Hematopoietic multipotent progenitor cell treated with erythropoietin and hydrocortisone succinate and interleukin-3 and kit ligand, for 8 days (in vitro differentiated cells): ENCODE measurements at places on chromosomes 16 and 17.
A peak's percentile ranks its signal among the peaks of the same experiment; 100 is the strongest.

DNA sequence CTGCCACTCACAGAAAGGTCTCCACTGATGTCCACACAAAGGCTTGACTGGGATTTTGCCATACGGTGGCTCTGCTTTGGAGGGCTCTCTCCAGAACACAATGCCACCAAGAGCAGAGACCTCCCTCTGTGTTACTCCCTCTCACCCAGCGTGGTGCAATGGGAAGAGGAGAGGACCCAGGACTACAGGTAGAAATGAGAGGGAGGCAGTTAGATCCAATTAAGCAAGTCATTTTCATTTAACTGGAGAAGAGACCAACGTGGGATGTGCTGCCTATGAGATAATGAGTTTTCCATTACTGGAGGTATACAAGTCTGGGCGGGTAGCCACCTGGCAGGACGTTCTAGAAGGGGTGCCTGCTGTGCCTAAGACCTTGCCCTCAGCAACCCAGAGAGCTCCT, 34.2 kb downstream of the TOM1L2 start:
- no peak for DNase-seq

DNA sequence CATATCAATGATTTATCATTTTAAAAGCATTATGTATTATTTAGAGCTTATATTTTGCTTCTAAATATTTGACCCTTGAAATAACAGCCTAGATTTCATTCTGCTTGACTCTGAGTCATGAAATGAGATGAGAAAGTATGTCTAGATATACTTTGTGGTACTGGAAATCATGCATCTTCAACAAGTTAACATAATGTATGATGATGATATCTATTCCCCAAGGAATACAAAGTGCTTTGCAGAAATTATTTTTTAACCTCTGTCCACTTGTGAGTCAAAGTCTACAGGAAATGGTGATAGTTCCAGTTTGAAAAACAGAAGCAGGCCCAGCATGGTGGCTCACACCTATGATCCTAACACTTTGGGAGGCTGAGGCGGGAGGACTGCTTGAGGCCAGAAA, 36.1 kb downstream of the GOSR1 start:
- no peak for DNase-seq

DNA sequence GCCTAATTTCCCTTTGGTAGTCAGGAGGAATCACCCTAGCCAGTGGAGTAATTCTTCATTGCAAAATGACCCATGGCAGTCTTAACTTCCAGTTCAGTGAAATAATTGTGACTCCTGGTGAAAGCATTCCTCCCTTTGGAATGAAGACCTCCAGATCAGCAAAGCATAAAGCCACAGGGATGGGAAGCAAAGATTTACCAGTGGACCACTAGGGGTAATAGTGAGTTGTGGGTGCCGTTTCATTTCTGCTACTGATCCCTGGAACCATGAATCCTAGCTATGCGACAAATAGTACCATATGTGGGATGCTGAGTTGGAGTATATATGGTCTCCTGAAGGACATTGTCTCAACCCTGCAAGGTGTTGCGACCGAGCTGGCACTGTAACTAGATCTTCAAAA, 13.7 kb downstream of the DYNLL2 start:
- DNase-seq, result no peak

- peak; percentile 76 for DNase-seq
Measured at GRCh38 chr17:35540589-35541404, 3.3 kb upstream of the SLFN12L start.

GRCh38 chr17:73952480-73953205, 250.8 kb upstream of the RPL38 start:
- peak; percentile 10 for DNase-seq

- DNase-seq, result no peak
Measured at GRCh38 chr16:49644145-49644463, 211.8 kb downstream of the ZNF423 start.

GRCh38 chr16:25628766-25629165, 63.0 kb upstream of the HS3ST4 start:
- no peak for DNase-seq

DNA sequence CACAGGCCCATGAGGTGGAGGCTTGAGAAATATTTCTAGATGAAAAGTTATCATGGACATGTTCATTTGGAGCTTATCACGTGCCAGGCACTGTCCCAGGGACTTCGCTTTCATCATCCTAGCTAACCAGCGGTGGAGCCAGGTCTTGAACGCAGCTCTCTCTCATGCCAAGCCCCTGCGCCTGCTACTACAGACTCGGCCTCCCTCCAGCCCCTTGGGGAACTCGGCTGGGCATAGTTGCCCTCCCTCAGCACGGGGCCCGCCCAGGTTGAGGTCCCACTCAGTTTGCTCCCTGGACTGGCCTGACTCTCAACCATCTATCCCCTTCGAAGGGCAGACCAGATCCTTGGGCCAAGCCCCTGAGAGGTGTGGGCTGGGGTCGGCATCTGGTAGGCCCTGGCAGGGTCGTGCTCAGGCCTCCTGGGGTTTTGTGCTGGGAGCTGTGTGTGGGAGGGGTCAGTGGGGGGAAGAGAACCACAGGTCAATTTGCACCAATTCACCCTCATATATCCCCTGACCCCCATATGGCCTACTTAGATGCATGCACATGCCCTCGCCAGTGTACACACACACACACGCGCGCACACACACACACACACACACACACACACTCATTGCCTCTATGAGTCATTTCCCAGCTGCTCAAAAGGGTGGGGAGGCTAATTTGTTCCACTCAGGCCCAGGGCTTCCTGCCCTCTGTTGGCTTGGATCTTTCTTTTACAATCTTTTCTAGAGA, 12.1 kb upstream of the SCN4A start:
- peak; percentile 61 for DNase-seq

GRCh38 chr17:49873466-49873865, 25.6 kb upstream of the TAC4 start:
- DNase-seq, result no peak

GRCh38 chr17:74545843-74546230, at the start of gene CD300C:
CD300C (minus strand) TSS chr17:74546115; CDS start chr17:74545782, 333 bp downstream.
- DNase-seq, result peak; percentile 19

- no peak for DNase-seq
Measured at GRCh38 chr16:53816211-53816836, 112.4 kb downstream of the FTO start.

GRCh38 chr16:83458612-83459011, 349.2 kb upstream of the HSBP1 start:
- DNase-seq, result no peak

DNA sequence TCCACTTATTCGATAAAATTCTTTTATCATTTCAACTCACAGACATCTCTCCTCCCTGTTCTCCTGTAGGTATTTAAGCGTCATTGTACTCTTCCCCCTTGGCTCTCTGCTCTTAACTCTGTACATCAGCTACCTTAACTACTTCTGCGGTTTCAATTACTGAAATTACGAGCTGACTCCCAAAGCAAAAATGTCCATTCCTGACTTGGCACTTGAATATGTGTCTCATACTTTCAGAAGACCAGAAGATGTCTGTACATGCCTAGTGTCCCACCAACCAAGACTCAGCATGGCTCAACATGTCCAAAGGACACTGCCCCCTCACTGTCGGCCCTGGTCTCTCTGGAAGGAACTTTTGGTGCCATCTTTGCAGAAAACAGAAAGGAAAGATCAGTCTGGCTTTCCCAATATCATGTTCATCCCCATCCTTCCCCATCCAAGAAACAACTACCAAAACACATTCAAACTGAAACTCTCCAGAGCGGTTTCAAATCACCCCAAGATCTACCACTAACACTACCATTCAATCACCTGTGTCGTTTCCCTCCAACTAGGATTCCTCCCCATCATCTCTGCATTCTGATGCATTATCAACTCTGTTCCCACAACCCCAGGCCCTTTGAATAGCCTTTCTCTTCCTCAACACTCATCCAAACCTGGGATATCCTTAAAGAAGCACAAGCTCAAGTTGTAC, 74.9 kb downstream of the ZFHX3 start:
- DNase-seq, result no peak

DNA sequence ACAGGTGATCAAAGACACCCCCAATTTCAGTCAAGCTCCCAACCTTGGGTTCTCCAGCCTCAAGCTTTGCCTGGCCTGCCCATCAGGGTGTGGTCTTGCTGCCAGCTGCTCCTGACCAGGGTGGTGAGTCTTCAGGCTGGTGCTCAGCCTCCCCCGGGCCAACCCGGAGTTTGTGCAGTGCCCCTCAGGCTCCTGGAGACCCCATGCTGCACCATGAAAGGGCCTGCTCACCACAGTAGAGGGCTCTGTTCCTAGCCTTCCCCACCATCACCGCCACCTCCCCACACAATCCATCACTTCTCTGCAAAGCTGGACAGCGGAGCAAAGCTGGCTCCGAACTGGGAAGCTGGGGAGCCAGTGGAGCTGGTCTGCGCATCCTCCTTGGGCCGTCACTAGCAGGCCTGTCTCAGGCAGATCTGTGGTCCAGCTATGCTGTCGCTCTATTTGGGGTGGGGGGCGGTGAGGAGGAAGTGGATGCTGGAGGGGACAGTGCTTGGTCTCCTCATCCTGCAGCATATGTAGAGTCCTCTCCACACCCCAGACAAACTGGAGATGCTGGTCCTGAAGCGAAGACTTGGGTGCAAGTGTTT, 88.5 kb upstream of the RPL38 start:
- no peak for DNase-seq

GRCh38 chr16:29835926-29836325, 15.7 kb downstream of the MVP start:
- DNase-seq, result no peak

- DNase-seq, result no peak
Measured at GRCh38 chr17:45794840-45795239, 10.7 kb downstream of the CRHR1 start.

DNA sequence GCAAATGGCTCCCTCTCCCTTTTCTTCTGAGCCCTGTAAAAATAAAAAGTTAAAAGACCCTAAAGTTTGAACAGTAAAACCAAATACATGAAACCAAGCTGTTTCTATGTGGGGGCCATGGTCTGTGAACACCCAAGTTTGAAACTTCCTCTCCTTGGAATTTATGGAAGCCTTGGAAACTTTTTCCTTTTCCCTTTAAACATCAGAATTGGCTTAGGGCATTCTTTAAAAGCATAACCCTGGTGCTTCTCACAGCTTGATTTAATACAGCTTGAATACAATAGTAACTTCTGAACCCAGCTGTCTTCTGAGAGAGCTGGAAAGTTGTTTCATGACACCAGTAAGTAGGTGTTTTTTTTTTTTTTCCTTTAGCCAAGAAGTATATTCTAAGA, 26.5 kb downstream of the NKD1 start:
- DNase-seq, result no peak

- DNase-seq, result no peak
Measured at GRCh38 chr16:56282451-56282850, 91.2 kb downstream of the GNAO1 start.

DNA sequence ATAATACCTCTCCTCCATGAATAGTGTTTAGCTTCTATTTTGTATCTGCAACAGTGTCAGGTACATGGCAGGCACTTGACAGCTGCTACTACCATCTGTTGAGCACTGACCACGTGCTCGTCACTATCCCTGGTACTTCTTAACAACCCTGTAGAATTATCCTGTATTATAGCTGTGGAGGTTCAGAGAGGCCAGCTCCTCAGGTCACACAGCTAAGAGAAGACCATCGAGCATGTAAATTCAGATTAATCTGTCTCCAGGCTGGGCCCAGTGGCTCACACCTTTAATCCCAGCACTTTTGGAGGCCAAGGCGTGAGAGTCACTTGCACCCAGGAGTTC, 26.3 kb downstream of the WSB1 start:
- DNase-seq, result no peak

DNA sequence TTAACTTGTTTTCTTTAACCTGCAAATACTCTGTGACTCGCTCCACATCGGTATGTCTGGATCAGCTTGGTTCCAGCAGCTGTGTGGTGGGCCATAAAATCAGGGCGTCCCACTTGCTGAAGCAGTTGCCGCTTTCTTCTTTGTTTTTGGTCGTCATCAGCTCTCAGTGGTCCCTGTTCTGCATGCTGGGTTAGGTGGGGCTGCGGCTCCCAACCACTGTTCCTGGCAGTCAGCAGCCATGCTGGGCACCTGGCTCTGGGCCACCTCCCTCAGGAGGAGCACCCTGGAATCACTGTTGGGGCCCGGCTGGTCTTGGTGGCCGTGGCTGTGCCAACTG, 23.0 kb downstream of the MGRN1 start:
- DNase-seq, result no peak

- DNase-seq, result no peak
Measured at GRCh38 chr17:56130631-56131030, 22.6 kb upstream of the ANKFN1 start.

DNA sequence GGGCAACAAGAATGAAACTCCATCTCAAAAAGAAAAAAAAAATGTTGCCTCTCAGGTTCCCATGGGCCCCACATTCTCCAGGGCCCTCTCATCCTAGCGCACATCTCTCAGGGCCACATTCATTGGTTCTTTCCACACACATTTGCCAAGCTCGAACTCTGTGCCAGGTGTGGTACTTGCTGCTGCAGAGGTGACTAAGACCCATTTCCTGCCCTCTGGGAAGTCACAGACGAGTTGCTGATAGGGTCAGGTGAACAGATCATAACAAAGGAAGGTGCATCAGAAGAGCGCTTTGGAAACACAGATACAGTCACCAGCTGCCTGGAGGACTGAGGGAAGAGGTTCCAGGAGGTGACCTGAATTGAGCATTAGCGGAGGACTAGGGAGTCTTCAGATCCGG, 1.0 kb downstream of the GSDMA start:
- no peak for DNase-seq

DNA sequence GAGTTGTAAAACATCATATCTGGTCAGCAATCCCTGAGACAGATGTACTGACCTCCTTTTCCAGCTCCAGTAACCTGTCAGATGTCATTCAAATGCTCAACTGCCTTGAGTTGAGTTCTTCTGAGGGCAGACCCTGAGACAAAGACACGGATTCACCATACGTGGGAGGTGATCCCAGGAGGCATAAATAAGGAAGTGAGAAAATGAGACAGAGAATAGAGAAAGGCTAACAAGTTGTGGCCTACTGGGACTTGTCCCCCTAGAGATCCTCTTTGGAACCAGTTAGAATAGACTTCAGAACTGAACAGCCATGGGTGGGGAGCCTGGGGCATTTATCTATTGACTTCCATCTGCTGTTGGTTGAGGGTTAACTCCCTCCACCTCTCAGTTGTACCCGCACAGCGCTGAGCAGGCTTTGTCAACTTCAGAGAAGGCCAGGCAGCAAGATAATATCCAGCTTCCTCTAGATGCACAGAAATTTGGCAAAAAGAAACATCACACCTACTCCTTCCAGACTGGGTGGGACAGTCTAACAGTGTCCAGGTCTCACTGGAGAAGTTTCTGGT, 123.0 kb upstream of the DYNLRB2 start:
- DNase-seq, result peak; percentile 93
